ENCODE measurements at places on chromosomes 4 and X.
A peak's percentile ranks its signal among the peaks of the same experiment; 100 is the strongest.

DNA sequence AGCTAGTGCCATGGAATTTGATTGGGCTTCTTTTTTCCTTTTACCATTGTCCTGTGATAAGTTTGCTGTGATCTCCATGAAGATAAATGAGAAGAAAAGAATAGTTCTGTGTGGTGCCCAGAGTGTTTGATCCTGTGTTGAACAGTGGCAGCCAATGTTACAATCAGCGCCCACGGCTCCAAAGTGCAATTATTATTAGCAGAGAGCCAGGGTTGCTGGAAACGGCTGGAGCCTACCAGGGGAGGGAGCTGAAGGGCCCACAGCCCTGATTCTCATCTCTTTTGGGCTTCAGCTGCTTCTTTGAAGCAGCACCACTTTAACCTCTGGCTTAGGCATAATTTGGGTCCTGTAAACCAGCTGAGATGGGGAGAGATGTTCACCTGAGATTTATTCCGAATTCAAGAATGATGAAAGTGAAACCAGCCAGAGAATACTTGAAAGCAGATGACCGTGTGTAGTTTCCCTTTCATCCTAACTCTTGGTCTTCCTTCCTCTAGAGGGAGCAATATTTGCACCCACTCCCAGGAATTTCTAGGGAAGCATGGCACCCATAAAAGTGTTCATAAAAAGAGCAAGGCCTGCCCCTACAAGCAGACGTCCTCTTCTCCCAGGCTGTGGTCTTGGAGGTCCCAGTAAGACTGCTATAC is 298.3 kb downstream of the EVC2 start:
- H3K27ac ChIP-seq = no peak overlapping the region
- no peak overlapping the region for H3K4me3 ChIP-seq
- no peak for DNase-seq

DNA sequence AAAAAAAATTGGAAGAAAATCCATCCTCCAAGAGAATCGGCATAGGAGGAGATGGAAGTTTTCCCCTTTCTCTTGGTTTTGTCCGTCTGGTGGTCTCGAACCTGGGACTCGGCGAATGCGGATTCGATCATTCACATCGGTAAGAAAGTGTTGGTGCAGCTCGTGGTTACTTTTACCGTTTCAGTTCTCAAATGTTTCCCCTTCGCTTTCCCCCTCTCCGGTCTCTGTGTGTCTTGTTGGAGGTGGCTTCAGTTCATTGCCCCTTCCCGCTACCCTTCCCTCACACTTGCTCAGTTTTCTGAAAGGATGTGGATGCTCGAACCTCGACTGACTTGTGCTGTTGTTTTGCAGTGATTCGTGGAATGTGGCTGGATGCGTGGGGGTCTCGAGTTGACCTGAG is 840 bp downstream of the GRID2 start:
- peak overlapping the region; percentile 48 for H3K4me3 ChIP-seq
- peaks cover 27% of the 10 kb centered on the region for H3K4me1 ChIP-seq
- H3K27me3 ChIP-seq = peaks cover 56% of the 10 kb centered on the region
- no peak for DNase-seq
- no peak overlapping the region for H3K27ac ChIP-seq

GRCh38 chr4:161991811-161992210 is 172.0 kb downstream of the FSTL5 start:
- H3K27ac ChIP-seq = no peak overlapping the region
- DNase-seq = no peak
- H3K4me3 ChIP-seq = no peak overlapping the region
- no peaks in the 10 kb centered on the region for H3K27me3 ChIP-seq
- H3K36me3 ChIP-seq = no peaks in the 10 kb centered on the region

DNA sequence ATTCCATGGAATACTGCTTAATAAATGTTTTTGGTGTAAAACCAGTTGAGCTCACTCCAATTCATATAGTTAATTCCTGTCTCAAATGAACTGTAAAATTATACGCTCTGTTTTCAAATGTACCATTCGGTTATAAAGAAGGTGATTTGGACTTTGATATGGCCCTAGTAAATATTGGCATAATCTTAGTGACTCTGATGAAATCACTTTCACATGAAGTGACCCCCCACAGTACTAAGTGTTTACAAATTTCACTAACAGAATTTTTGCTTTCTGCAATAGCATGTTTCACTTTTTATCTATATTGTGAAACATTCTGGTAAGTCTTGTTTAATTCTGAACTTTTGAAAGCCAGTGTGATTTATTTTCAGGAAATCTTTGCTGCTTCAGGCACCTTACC is 10.9 kb downstream of the GC start:
- H3K4me1 ChIP-seq = no peaks in the 10 kb centered on the region
- H3K27ac ChIP-seq = no peak overlapping the region
- no peak overlapping the region for H3K4me3 ChIP-seq
- no peaks in the 10 kb centered on the region for H3K36me3 ChIP-seq
- no peak for DNase-seq

GRCh38 chr4:54560513-54560912 is 97.2 kb upstream of the KIT start:
- H3K27ac ChIP-seq = no peak overlapping the region
- H3K4me3 ChIP-seq = no peak overlapping the region
- no peaks in the 10 kb centered on the region for H3K27me3 ChIP-seq
- no peaks in the 10 kb centered on the region for H3K36me3 ChIP-seq

DNA sequence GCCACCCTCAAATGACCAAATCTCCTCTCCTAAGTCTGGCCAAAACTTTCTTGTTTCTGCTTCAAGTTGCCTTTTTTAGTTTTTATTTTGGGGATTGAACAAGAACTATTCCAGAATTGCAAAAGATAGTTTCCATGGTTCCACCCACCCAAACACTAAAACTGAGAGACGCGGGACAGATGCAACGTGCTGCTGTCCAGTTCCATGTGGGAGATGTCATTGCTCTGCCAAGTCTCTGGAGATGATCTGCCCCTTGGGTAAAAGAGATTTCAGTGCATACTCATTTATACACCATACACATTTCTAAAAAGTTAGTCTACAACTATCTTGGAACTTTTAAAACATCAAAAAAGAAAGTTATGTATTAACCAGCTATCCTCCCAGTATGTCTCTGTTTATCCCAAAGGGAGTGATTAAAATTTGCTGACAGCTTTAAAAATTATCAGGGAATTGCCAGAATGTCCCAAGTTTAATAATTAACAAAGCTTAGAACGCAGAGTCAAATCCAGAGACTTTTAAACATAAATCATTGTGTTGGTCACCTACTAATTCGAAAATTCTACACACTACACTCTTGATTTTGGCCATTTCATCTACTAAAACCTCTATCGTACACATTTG is 3.2 kb downstream of the MAOB start:
- DNase-seq = no peak
- no peak overlapping the region for H3K27ac ChIP-seq
- peaks cover 15% of the 10 kb centered on the region for H3K4me1 ChIP-seq
- no peaks in the 10 kb centered on the region for H3K27me3 ChIP-seq
- H3K36me3 ChIP-seq = no peaks in the 10 kb centered on the region
- no peak overlapping the region for H3K4me3 ChIP-seq

DNA sequence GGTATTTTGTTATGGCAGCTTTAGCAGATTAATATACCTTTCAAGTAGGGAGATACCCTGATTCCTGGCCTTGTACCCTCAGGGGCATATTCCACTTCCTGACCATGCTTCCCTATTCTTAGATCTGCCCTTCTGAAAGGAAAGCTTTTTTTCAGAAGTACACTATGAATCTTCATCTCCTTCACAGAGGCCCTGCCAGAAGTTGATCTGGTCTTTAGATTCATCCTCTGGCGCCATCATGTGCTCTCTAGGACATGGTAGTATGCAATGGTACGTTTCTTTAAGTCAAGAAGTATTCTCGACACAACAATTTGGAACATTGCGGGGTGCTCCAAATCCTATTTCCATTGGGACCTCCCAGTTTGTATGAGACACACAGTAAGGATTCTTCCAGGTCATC is 39.6 kb upstream of the DIPK2B start:
- no peaks in the 10 kb centered on the region for H3K36me3 ChIP-seq
- H3K27ac ChIP-seq = no peak overlapping the region
- no peaks in the 10 kb centered on the region for H3K4me1 ChIP-seq
- no peak for DNase-seq

GRCh38 chr4:73068491-73069337 is 802 bp downstream of the COX18 start:
- no peak for DNase-seq
- H3K27me3 ChIP-seq = no peaks in the 10 kb centered on the region
- H3K4me3 ChIP-seq = peak overlapping the region; percentile 75
- H3K36me3 ChIP-seq = peaks cover 8% of the 10 kb centered on the region
- peak overlapping the region; percentile 96 for H3K27ac ChIP-seq

GRCh38 chr4:45120163-45120562 is 393.8 kb upstream of the GNPDA2 start:
- H3K36me3 ChIP-seq = no peaks in the 10 kb centered on the region
- H3K27me3 ChIP-seq = no peaks in the 10 kb centered on the region
- H3K27ac ChIP-seq = no peak overlapping the region
- DNase-seq = no peak
- no peak overlapping the region for H3K4me3 ChIP-seq

DNA sequence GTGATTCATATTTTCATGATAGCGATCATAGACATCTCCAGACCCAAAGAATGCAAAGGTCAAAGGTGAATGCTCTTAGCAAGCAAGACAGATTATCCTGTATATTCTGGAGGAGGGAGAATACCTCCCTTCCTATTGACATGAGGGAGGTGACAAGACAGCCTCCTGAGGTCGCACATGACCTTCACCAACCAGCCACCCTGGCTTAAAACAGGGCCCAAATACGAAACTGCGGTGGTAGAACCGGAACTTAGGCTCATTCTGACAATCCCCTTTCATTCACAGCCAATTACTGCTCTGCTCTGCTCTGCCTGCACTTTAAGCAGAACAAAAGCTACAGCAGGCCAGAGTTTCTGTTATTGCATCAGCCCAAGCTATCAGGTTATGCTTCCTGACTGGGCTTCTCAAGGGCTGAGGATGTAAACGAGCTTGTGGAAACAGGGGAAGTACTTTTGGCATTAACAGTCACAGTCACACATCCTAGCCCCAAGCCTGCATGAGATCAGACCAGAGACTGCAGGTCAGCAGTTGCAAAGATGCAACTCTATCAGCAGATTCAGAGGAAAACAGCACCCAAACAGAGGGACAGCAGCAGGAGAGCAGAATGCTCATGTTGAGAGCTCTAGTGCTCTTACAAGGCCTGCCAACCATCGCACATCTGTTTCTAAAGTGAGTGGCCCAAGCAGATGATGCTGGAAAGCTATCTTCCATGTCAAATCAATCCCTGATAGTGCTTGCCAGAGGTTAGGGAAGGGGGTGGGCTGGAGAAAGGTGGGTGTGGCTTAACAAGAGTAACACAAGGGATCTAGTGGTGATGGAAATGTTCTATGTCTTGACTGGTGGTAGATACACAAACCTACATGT is 51.3 kb upstream of the MAP3K15 start:
- no peaks in the 10 kb centered on the region for H3K36me3 ChIP-seq
- no peak for DNase-seq
- no peaks in the 10 kb centered on the region for H3K27me3 ChIP-seq
- no peaks in the 10 kb centered on the region for H3K4me1 ChIP-seq

- no peaks in the 10 kb centered on the region for H3K4me1 ChIP-seq
- H3K36me3 ChIP-seq = no peaks in the 10 kb centered on the region
- DNase-seq = no peak
- no peak overlapping the region for H3K4me3 ChIP-seq
- H3K27me3 ChIP-seq = no peaks in the 10 kb centered on the region
Measured at GRCh38 chrX:123869488-123869887, 9.6 kb downstream of the XIAP start.

GRCh38 chr4:58602022-58602421 is 1491.8 kb upstream of the IGFBP7 start:
- H3K4me3 ChIP-seq = no peak overlapping the region
- H3K4me1 ChIP-seq = no peaks in the 10 kb centered on the region
- H3K27me3 ChIP-seq = no peaks in the 10 kb centered on the region
- no peak for DNase-seq
- no peaks in the 10 kb centered on the region for H3K36me3 ChIP-seq

GRCh38 chr4:53653484-53654053 is 62.3 kb upstream of the LNX1 start:
- H3K36me3 ChIP-seq = no peaks in the 10 kb centered on the region
- no peak for DNase-seq
- H3K27ac ChIP-seq = peak overlapping the region; percentile 69
- peaks cover 56% of the 10 kb centered on the region for H3K4me1 ChIP-seq

GRCh38 chr4:158422546-158422945 is 99.1 kb upstream of the RXFP1 start:
- no peaks in the 10 kb centered on the region for H3K4me1 ChIP-seq
- H3K27ac ChIP-seq = no peak overlapping the region
- H3K27me3 ChIP-seq = no peaks in the 10 kb centered on the region
- no peak for DNase-seq
- no peaks in the 10 kb centered on the region for H3K36me3 ChIP-seq

- no peak overlapping the region for H3K27ac ChIP-seq
- H3K4me1 ChIP-seq = no peaks in the 10 kb centered on the region
- no peaks in the 10 kb centered on the region for H3K36me3 ChIP-seq
Measured at GRCh38 chr4:31054295-31054694, 334.1 kb downstream of the PCDH7 start.

GRCh38 chrX:2696698-2697215 is 5.7 kb downstream of the CD99 start:
- H3K4me3 ChIP-seq = peak overlapping the region; percentile 15
- DNase-seq = no peak
- H3K27ac ChIP-seq = peak overlapping the region; percentile 64
- H3K36me3 ChIP-seq = no peaks in the 10 kb centered on the region

- H3K27ac ChIP-seq = no peak overlapping the region
- no peak overlapping the region for H3K4me3 ChIP-seq
- H3K27me3 ChIP-seq = no peaks in the 10 kb centered on the region
- no peaks in the 10 kb centered on the region for H3K36me3 ChIP-seq
Measured at GRCh38 chr4:159416073-159416472, 313.2 kb downstream of the RAPGEF2 start.

DNA sequence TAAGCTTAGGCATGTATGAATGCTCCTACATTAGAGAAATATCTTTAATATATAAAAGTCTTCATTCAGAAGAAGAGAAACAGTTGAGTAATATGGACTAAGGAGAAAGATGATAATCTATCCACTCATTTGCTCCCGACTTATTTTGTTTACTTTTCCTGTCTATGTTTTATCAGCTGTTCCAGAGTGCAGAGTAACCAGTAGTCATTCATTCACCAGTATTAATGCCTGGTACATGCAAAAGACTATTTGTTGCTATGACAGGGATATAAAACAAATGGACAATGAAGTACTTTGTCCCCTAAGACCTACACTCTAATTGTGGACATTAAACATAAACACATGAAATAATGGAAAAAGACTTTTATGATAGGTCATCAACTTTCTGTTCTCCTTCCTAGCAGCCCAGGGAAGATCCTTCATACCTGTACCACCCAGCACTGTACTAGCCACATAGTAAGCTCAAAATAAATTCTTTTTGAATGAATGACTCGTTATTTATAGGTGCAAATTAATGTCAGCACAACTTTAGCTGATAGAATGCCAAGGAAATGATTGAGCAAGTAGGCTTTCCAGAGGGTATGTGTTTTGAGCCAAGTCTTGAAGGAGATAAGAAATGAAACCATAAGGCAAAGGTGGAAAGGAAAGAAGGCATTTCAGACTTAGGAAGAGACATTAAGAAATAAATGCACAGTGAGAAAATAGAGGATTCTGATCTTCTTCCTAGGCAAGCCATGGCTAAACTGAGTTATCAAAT is 45.0 kb upstream of the IL13RA1 start:
- no peak overlapping the region for H3K27ac ChIP-seq
- no peak overlapping the region for H3K4me3 ChIP-seq
- H3K4me1 ChIP-seq = no peaks in the 10 kb centered on the region
- H3K27me3 ChIP-seq = no peaks in the 10 kb centered on the region
- no peaks in the 10 kb centered on the region for H3K36me3 ChIP-seq

- no peak overlapping the region for H3K4me3 ChIP-seq
- H3K27ac ChIP-seq = peak overlapping the region; percentile 81
- H3K27me3 ChIP-seq = no peaks in the 10 kb centered on the region
- H3K4me1 ChIP-seq = peaks cover 20% of the 10 kb centered on the region
- no peaks in the 10 kb centered on the region for H3K36me3 ChIP-seq
Measured at GRCh38 chr4:109990261-109991257, 77.9 kb downstream of the EGF start.

All from suprapubic skin (tissue), 4 donors.